ENCODE measurements at places on chromosomes 4 and X.

- no peak for DNase-seq
These were observed 18.9 kb upstream of the GPR101 start for GRCh38 chrX:137052643-137053235.

DNA sequence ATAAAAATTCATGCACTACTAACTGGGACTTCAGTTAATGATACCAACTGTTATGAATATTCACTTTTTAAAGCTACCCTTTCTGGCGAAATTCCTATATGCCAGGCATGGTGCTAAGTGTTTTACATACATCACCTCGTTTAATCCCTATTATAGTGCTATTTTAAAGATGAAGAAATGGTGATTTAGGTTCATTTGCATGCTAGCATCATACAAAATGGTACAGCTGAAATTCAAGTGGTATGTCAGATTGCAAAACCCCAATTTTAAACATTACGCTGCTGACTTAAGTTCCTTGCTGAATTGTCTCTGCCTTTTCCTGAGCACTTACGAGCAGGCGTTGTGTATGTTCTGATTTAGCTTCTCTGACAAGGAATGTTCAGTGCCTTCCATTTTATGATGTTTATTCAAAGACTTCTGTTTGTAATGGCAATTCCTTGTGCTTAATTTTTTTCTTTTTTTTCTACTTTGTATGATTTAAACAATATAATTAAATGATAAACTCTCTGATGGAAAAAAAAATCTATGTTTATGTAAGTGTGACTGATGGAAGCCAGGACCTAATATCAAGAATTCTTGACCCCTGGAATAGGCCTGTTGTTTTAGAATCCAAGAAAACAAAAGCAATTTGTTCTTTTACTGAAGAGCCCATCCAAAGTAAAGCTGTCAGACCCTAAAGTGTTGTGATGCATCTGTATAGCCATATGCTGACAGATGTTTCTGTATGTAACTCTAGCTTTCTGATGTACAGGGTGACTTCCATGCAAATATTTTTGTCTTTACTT, 148.1 kb downstream of the PCDH7 start:
- no peak for DNase-seq

DNA sequence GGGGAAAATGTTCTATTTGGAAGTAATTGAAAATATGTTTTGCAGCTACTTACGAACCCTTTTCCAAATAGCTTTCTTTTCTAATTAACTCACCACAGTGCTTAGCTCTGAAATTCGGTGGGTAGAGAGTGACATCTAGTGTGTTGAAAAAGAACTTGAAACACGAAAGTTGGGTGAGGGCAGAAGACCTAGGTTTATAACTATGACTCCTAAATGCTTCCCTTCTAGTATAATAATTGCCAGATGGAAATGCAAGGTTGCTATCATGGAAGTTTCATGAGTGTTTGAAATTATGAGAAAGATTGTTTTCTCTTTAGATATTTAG, 77.3 kb upstream of the NOCT start:
- no peak for DNase-seq

DNA sequence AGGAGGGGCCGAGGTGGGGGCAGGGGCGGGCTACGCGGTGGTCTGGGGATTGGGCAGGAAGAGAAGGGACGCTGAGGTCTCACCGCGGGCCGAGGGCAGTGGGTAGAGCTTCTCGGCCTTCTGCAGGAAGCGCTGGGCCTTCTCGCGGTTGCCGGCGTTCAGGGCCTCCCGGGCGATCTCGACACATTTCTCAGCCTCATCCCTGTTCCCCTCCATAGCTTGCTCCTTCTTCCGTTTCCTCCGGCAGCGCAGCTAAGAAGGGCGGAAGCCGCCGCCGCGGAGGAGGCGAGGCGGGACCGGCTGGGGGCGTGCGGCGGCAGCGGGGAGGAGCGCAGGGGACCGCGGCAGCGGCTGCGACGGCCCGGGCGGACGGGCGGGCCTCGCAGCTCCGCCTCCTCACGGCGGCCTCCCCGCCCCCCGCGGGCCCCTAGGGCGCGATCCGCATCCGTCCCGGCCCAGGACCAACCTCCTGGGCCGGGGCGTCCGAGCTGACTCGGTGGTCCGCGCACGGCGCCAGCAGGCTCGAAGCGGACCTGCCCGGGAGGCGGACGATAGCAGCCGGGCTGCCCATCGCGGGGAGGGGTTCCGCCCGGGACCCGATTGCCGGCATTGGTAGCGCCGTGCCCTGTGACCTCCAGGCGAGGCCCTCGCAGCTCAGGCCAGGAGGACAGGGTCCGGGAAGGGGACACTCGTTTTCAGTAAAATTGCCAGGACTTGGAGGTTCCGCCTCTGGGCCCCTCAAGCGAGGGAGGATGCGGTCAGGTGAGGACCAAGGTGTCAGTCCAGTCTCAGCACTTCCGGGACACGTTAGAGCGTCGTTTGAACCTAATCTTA, at the start of gene DNAJB14:
Gene DNAJB14, minus strand, starts transcription at position 263 of the 834 bp plus-strand sequence. Its CDS starts 47 bp downstream, at position 216.
- DNase-seq = peak; percentile 65

DNA sequence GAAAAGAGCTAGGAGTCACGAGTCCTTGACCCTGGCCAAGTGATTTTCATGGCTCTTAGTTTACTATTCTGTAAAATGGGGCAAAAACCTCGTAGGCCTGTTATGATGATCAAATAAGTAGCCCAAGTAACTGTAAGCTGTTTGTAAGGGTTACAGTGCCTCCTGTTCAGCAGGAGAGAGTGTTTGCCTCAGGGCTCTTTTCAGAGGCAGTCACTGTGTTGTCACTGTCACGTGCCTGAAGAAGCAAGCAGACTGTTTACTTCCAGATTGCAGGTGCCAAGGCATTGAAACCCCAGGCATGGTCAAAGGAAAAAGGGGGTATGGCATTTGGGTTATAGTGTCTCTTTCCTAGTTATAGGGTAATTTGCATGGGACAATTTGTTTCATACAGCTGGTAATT, 4.5 kb downstream of the RAB39B start:
- no peak for DNase-seq

DNA sequence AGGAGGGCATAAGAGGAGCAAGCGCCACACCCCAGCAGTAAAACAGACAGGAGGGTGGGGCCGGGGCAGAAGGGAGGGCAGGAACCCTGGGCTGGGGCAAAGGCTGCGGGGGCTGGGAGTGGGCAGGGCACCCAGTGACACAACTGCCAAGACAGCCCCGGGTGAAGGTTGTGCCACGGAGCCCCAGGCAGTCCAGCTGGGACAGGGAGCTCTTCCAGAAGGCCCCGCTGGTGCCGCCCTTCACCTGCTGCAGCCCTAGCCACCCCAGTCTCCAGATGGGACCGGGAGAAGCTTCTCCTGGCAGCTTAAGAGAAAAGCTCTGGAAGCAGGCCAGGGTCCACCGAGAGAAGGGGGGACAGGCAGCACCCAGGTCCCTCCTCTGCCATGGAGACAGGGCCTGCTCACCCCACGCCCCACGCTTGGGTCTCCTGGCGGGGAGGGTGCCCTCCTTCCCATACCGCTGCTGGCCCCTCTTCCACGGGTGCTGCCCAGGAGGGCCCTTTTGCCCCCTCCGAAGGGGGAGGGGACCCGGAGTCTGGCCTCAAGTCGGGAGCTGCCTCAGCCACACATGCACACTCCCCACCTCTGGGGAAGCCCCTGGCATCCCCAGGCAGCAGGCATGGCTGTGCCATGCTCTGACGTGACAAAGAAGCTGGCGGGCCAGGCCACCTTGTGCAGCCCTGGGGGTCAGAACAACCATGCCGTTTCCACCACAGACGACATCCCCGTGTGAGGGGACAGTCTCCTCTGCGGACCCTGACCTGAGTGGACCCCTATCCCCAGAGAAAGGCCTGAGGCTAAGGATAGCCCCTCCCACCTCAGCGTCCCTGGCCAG, 1.5 kb downstream of the DGKQ start:
- DNase-seq = no peak

- DNase-seq = no peak
These were observed 76.3 kb upstream of the IL15 start for GRCh38 chr4:141560056-141560455.

DNA sequence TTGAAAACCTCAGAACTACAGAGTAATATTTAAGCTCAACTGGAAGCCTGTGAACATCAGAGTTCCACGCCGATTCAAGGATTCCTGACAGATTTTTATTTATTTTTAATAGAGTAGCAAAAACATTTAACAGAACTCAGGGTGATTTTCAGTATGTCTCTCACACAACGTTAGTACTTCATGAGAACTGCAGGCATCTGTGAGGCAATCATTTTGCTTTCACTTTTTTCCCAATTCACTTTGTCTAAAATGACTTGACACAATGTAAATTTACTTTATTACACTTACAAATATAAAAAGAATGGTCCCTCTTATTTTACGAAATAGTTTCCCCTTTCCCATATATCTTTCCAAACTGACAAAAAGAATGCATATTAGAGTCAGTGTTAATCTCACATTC, 869.5 kb upstream of the EPHA5 start:
- no peak for DNase-seq

GRCh38 chr4:120877021-120877420, 45.5 kb downstream of the PRDM5 start:
- no peak for DNase-seq
